Hepatocyte (in vitro differentiated cells): ENCODE measurements at places on chromosomes 2 and 18. TPM values are rescaled to one million over a fixed set of nuclear protein-coding genes. Genes with fewer than 3 reads are reported as not detected.

DNA sequence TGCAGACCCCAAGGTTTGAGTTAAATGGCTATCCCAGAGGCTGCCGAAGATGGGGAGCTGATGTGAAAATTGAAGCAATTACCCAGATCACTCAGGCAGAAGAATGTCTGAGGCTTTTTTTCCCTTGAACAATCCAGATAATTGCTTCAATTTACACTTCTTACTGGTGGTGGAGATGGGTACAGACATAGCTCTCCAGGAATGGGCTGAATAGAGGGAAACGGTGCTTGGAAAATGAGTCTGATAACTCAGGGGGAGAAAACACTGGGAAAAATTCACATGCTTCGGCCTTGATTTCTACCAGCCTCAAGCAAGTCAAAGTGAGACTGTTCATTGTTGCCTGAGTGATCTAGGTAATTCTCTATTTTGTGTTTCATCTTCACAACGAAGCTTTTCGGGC lies 9.5 kb upstream of the KIF5C start:
- no peak for DNase-seq

DNA sequence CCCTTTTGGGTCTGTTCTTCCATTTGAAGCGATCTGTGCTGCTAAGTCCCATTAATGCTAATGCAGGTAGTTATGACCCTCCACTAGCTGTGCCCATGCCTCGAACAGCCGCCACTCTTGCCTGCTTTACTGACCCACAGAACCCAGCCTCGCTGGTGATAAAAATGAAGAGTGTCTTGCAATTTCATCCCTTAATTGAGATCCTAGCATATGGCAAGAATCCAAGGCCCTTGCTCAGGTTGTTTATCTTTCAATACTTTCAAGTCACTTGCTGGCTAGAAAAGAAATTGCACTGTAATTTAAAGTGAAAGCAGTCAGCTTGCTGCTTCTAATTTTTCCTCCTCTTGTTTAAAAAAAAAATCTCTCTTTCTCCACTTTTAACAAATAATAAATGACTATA lies 73.6 kb downstream of the ZNF521 start:
- DNase-seq: no peak

GRCh38 chr2:75564026-75564688 lies 3.4 kb upstream of the EVA1A start:
- DNase-seq: no peak

- no peak for DNase-seq
Measured at GRCh38 chr2:212694398-212694797, 155.8 kb upstream of the ERBB4 start.

The DPYSL5 gene
- total RNA-seq: 0.48 and 0.63 TPM in 2 replicates

The FSIP2 gene
- 8.6 and 9.4 TPM in 2 replicates for total RNA-seq

DNA sequence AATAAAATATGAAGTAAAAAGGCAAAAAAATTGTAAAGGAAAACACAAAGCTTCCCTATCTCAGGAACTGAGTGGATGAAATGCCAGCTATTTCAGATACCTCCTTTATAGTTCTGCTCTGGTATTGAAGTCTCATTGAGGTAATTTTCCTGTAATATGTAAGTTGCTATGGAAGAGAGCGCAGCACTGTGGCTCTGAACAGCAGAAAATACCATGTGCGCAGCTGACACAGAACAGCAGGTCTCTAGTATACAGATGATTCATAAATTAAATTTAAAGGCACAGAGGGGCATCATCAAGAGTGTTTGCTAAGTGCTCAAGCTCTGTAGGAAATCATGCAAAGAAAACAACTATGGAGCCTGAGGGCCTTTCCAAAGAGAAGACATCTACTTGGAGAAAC lies 315.3 kb upstream of the CDH7 start:
- DNase-seq: no peak

The KCNK3 gene
- total RNA-seq: 9.4 and 10.5 TPM in 2 replicates

The LRRTM1 gene
- 1.0 and 1.3 TPM in 2 replicates for total RNA-seq

- no peak for DNase-seq
Measured at GRCh38 chr2:44983836-44984604, 25.2 kb downstream of the SIX2 start.

DNA sequence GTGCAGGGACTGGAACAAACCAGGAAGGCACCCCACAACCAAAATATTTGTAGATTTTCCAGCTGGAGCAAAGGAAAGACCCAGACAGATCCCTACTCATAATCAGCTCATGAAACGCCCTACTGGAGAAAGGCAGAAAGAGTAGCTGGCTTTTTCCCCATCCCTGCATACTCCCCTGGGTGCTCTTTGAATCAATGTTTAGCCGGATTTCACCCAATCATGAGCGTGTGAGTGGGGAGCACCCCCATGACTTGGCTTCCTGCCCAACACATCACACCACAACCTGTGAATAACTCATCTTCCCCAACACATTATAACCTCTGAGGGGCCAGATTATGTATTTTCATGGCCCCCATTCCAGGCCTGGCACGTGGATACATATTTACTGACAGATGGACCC lies 35.1 kb upstream of the SLC14A1 start:
- DNase-seq: no peak

The PHOSPHO2 gene
- 7.2 and 8.1 TPM in 2 replicates for total RNA-seq

DNA sequence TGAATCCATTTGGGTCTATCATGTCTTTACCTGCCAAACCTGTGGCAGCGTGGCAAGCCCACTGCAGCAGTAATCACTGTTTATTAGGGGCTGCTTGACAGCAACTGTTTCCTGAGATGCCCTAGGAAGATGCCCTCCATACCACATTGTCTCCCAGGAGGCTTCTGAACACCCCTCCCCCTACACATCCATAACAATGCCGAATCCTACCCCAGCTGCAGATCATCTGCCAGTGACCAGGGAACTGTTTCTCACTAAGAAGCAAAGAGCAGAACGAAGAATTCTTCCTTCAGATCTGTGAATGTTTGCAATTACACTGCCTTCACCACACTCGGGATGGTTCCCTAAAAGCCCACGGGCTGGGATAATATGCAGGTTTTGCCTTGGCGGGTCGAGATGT lies 127.8 kb downstream of the VIT start:
- no peak for DNase-seq

DNA sequence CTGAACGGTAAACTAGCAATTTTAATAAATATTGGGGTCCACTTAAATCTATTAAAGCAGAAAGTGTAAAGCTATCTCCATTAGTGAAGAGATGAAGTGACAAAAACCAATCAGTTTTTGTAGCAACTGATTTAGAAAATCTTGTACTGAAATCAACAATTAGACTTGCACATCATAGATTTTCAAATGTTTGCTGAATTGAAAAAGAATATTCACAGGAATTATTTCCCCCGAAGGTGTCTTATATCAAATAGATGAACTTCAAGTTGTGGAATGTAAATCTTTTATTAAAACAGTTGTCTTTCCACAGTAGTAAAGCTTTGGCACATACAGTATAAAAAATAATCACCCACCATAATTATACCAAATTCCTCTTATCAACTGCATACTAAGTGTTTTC lies 48.7 kb downstream of the ATIC start:
- DNase-seq: no peak

- DNase-seq: no peak
Measured at GRCh38 chr18:31683106-31683505, 1.3 kb downstream of the B4GALT6 start.

GRCh38 chr2:226467221-226467620 lies 332.4 kb downstream of the IRS1 start:
- DNase-seq: no peak

GRCh38 chr18:80247393-80247841 lies at the start of gene PARD6G:
TSS of gene PARD6G (minus strand) at chr18:80247514. CDS start at chr18:80247348, 166 bp downstream.
- DNase-seq: peak; percentile 95

GRCh38 chr18:57846258-57846657 lies 43.1 kb upstream of the ATP8B1 start:
- peak; percentile 64 for DNase-seq

DNA sequence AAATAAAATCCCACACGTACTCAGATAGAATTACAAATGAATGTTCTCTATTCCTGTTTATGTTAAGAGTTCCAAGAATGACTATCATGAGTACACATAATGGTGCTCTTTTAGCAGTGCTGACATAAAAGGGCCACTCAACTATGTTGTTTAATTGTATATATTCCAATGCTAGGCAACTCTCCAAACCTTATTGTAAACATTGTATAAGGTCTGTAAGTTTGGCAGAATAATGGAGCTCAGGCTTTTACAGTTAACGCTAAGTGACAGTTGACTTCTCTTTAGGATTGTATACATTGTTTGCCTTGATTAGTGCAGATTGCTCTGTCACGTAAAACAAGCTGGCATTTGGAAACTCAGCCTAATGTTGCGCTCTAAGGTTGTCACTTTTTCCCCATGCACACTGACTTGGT lies 20.8 kb downstream of the RBMS1 start:
- DNase-seq: peak; percentile 37

- no peak for DNase-seq
Measured at GRCh38 chr2:119716284-119716672, 37.3 kb downstream of the TMEM177 start.

DNA sequence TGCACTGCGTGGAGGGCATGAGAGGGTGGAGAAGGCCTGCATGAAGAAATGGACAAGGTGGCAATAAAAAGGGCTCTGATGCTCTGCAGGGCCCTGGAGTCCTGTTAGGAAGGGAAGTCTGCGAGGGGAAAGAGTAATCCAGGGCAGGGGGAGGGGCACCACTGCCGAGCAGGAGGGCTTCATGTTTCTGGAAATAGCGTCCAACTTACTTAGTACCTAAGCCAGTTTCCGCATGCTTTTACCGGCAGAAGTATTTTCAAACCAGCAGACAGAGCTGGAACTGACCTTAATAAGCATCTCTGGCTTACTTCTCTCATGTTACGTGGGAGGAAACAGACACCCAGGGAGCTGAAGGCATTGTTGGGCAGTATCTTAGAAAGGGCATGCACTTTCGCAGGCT lies 156.7 kb downstream of the GALNT14 start:
- peak; percentile 64 for DNase-seq

- DNase-seq: no peak
Measured at GRCh38 chr2:165539985-165540384, 70.5 kb downstream of the CSRNP3 start.

DNA sequence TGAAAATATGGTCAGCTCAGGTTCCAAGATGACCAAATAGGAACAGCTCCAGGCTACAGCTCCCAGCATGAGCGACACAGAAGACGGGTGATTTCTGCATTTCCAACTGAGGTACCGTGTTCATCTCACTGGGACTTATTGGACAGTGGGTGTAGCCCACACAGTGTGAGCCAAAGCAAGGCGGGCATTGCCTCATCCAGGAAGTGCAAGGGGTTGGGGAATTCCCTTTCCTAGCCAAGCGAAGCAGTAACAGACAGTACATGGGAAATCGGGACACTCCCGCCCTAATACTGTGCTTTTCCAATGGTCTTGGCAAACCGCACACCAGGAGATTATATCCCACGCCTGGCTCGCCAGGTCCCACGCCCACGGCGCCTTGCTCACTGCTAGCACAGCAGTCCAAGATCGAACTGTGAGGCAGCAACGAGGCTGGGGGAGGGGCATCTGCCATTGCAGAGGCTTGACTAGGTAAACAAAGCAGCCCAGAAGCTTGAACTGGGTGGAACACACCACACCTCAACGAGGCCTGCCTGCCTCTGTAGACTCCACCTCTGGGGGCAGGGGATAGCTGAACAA lies 57.5 kb downstream of the WDPCP start:
- no peak for DNase-seq

DNA sequence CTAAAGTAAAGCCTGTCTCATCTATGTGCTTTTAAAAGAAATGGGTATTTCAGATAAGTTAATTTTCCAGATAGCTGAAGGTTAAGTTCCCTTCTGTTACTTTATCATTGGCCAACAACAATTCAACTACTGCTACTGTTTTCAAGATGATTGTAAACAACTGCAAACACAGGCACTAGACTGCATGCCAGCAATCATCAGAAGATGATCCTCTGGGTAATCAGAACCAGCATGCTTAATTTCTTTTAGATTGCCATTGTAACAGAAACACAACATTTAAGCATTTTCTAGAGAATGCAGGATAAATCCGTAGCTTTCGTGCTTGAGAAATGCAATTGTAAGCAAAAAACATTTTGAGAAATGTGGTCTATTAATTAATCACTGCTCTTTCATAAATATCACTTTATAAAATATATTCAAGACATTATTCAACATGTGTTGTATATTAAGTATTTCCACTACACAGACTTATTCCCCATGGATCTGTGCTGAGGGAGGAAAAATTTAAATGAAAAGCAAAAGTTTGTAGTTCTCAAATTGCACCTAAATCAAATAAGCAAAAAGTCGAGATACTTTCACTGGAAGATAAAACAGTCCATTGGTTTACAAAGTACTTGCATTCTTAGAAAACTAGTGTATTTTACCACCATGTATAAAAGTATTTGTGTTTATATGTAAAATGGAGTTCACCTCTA lies 133.7 kb downstream of the ATL2 start:
- DNase-seq: no peak

GRCh38 chr18:49072524-49072934 lies 121.8 kb upstream of the SMAD7 start:
- peak; percentile 65 for DNase-seq

DNA sequence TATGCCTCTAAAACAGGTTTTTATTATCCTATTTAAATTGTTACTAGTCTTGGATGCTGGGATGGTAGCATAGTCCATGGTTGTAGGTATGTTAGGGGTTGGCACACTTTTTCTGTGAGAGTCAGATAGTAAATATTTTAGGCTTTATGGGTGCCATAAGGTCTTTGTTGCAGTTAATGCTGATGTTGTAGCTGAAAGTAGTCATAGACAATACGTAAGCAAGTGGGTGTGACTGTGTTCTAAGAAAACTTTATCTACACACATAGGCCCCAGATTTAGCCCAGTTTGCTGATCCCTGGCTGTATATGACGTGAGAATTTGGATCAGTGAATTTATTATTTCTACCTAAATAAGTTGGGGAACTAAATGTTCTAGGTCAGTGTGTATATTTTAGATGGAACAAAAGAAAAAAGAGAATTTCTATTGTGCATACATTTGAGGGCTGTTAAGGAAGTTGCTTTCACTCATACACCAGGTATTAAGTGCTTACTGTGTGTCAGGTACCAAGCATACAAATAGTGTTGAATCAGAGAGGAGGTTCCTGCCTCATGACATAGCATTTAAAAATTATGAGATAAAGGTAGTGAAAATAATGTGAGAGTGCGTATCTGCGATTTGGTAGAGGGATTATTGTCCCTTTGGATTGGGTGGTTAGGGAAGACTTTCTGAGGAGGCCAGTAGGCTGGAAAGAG lies 39.4 kb downstream of the AGFG1 start:
- no peak for DNase-seq

The LYPD1 gene
- total RNA-seq: 23.1 and 25.1 TPM in 2 replicates

The RGPD4 gene
- not detected in 2 replicates for total RNA-seq

GRCh38 chr2:20533993-20534622 lies 87.2 kb downstream of the RHOB start:
- no peak for DNase-seq

GRCh38 chr2:11967946-11968465 lies 221.6 kb downstream of the LPIN1 start:
- DNase-seq: peak; percentile 19

GRCh38 chr2:107111623-107112022 lies 225.7 kb upstream of the ST6GAL2 start:
- DNase-seq: no peak

- no peak for DNase-seq
Measured at GRCh38 chr2:39604866-39605265, 60.9 kb upstream of the TMEM178A start.

GRCh38 chr2:40488927-40489677 lies 37.2 kb upstream of the SLC8A1 start:
- DNase-seq: no peak

- DNase-seq: no peak
Measured at GRCh38 chr2:134327367-134327766, 73.5 kb downstream of the MGAT5 start.

GRCh38 chr2:78407960-78408794 lies 617.3 kb upstream of the REG3G start:
- DNase-seq: no peak

The RAMP1 gene
- 134 and 156 TPM in 2 replicates for total RNA-seq
